Activated effector memory CD4-positive, alpha-beta T cell treated with Interleukin-2 at 50 U/mL for 16 hours (primary cell): ENCODE measurements at places on chromosomes 16 and 17.

- no peak for DNase-seq
These were observed 163.9 kb downstream of the SPECC1 start for GRCh38 chr17:20173091-20173490.

DNA sequence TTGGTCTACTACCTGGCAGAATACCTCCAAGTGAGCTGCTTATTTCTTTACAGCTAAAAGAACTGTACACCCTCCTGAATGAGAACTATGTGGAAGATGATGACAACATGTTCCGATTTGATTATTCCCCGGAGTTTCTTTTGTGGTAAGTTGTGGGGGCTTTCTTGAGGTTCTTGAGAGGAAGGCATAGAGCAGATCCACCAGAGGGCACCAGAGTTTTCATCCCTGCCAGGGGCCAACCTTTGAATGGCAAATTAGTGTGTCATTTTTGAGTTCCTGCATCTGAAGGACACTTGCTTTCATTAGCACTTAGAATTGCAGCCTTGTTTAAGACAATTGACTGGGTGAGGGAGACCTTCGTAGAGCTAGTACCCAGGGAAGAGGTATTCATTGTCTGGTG is 35.0 kb downstream of the NMT1 start:
- no peak for DNase-seq

DNA sequence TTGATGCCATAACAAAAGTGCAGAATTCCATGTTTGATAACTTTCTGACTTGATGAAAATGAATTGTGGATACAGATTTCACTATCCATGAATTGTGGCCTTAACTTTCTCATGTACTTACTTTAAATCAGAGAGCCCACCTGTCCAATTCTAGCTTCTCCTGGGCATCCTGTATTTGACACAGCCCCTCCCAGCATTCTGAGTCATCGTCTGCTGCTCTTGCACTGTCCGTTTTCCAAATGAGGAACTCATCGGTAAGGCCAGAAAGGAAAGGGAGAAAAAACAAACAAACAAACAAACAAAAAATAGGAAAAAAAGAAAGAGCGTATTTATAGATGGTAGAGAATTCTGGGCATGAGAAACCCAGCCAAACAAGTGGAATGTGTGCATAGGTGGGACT is 361.6 kb downstream of the WWOX start:
- DNase-seq: no peak

GRCh38 chr16:1534021-1535020 is 855 bp downstream of the TMEM204 start:
- DNase-seq: no peak

GRCh38 chr16:58252716-58253115 is 42.1 kb downstream of the PRSS54 start:
- DNase-seq: no peak

DNA sequence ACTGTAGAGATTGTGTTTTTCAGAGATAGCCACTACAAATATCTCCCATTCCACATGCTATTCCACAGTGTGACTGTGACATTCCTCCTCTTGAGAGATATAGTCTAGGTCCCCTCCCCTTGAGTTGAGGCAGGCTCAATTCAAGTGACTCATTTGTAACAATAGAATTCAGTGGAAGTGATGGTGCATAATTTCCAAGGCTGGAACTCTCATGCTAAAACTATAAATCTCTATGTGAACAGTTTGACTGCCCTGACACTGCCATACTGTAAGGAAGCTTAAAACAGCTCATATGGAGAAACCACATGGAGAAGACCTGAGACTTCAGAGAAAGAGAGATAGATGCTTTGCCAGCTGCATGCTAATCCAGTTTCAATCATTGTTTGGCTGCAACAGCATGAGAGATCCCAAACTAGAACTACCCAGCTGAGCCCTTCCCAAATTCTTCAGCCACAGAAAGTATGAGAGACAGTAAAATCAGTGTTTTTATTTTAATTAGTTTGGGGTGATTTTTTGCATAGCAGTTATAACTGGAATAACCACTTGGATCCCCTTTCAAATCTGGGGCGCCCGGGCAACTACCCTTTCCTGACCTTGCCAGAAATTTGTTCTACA is 19.5 kb upstream of the CSNK2A2 start:
- no peak for DNase-seq

GRCh38 chr16:58417600-58417999 is 25.3 kb downstream of the GINS3 start:
- DNase-seq: no peak

GRCh38 chr17:8162997-8163977 is 539 bp upstream of the VAMP2 start:
- no peak for DNase-seq

- no peak for DNase-seq
These were observed 37.5 kb upstream of the TOM1L1 start for GRCh38 chr17:54863176-54863575.

DNA sequence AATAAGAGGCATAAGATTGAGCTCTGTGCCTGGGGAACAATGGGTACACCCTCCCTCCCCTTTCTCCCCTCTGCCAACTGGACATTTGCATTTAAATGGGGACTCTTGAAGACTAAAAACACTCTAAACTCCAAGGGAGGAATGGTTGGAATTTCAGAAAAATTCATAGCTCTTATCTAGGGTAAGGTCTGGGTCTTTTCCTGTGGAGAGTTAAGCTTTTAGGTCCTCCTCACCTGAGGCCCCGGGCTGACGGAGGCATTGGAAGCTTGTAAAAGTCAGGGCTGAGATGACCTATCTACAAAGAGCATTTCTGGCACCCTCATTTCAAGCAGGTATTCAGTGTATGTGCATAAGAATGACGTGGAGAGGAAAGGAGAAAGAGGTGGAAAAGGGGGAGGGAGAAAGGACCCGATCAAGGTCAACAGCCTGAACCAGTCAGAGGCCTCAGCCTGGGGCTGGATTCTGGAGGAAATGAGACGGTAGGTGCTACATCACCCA is 78.0 kb downstream of the RAP1GAP2 start:
- DNase-seq: no peak

DNA sequence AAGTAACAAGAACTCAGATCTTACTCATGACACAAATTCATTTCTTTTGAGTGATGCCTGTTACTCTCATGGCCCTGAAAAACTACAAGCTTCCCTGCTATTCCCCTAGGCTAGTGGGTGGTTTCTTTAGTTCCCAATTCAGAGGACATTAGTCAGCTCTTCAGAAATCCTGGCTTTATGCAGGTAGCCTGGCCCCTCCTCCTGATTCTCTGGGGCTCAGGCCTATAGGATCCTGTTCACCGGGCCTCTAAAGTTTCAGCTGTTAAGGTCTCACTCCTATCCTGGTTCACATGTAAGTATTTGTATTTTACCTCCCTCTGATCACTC is 87.3 kb upstream of the IRX5 start:
- no peak for DNase-seq

GRCh38 chr17:43846221-43846712 is 709 bp upstream of the CD300LG start:
- peak; percentile 63 for DNase-seq
